ENCODE measurements at places on chromosomes 12 and 14.

DNA sequence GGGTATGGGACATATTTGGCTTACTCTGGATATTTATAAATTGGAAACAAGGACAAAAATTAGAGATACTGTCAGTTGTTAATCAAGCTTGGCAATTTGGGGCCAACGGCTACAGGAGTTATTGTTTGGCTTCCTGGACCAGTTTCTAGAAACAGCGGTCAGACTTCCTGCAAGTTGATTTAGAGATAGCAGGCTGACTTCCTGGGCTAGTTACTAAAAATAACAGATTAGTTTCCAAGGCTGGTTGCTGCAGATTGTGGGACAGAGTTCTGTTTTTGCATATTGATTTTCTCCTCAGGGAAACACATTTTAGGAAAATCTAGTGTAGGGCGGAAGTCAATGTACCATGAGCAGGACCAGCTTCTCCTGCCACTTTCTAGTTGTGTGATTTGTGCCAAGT, 144.0 kb upstream of the TMPO start:
- no peak for DNase-seq

- no peak for DNase-seq
Measured at GRCh38 chr12:88035907-88036289, 6.7 kb upstream of the C12orf50 start.

DNA sequence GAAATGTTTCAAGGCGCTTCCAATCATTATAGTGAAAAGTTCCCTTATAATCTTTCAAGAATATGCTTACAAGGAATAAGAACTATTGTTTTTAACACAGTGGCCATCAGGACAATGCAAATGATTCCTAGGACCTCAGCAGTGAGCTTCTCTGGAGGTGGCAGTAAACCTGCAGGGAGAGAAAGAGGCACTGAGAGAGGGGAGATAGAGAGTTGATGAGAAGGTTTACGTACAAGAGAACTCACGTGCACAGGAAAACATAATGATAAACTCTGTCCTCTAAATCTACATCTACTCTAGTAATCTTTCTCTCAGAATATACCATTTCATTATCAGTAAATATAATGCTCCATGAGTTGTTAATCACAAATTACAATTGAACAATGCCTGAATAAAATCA, 715 bp downstream of the KLRC4 start:
- peak; percentile 55 for DNase-seq

DNA sequence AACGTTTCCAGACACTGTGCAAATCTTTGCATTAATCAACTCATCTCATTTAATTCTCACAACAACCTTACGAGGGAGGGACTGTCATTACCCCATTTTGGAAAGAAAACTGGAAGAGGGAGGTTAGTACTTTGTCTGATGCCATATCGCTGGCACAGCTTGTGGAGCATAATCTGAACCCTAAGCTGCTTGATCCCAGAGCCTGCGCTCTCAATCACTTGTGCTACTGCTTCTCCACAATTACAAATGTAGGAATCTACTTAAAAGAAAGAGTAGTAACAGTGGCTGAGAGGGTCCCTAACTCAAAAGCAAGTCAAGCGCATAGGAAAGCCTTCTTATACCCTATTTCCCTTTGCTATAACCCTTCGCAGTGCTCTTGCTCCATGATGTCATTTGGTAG, 3.2 kb downstream of the EFS start:
- no peak for DNase-seq

DNA sequence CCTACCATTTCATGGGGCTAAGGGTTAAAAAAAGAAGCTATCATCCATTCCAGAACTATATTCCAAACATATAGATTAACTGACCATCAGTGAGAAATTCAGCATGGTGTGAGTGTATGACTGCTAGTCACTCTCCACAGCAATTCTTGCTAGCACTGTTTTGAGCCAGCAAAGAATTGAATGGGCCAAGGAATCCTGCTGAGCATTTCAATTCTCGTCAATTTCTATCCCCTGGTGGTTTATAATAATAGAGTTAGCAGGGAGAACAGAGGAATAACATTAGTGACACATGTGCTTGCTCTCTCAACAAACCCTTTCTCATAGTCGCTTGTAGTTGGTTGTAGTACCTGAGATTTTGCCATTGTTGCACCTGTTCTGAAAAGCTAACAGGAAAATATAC, 7.2 kb downstream of the MBIP start:
- DNase-seq, result no peak

GRCh38 chr14:77554816-77555599, 56.4 kb upstream of the ISM2 start:
- DNase-seq, result peak; percentile 17

GRCh38 chr12:12724421-12725085, 7.4 kb downstream of the CDKN1B start:
- peak; percentile 62 for DNase-seq

GRCh38 chr12:47160316-47161244, 80.8 kb upstream of the AMIGO2 start:
- no peak for DNase-seq

GRCh38 chr12:109797905-109798669, 35.1 kb downstream of the TRPV4 start:
- peak; percentile 50 for DNase-seq

DNA sequence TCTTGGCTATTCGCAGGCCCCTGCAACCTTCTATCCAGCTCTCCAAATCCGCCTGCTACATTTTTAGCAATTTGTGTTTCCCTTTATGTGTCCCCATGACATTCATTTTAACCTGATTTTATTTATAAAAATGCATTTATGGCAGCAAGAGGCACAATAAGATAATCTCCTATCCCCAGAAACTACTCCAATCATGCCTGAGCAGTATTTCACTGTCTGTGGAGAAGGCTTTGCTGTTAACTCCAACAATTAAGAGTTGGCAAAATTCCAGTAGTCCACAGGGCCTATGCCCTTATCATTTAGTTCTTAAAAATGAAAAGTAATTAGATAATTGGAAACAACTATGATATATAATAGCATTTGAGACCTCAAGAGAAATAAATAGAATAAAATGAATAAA, 462.4 kb downstream of the TRHDE start:
- DNase-seq, result no peak

DNA sequence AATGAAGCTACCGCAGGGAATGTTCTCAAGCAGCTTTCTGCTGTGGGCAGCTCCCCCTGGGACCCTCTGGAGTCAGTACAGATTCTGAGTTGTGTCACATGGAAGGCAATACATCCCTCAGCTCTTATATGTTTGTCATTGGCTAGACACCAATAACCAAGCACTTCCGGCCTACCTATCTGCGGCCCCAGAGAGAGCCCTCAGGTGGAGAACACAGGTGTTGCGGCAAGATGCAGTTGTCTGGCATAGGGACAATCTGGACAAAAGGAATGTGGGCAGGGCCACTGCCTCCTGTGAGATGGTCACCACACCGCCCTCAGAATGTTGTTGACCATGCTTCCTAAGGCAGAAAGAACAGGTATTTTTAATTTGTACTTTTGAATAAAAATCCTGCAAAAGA, 118.7 kb downstream of the BRMS1L start:
- peak; percentile 4 for DNase-seq

DNA sequence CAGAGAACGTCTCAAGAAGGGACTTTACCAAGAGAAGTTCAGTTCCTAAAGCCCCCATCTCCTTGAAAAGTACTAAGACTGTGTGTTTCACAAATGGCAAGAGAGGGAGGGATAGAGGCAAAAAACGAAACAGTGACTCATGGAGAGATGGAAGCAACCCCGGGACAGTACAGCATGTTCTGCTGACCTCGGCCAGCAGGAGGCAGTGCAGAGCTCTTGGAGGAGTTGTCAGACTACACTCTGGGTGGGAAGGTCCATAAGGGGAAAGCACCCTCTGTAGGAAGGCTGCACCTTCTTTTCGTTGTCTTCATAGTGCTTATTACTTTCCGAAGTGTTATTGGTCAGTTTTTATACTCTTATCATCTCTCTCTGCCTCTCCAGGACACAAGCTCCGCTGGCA, 525.2 kb upstream of the CCDC196 start:
- DNase-seq, result peak; percentile 43

DNA sequence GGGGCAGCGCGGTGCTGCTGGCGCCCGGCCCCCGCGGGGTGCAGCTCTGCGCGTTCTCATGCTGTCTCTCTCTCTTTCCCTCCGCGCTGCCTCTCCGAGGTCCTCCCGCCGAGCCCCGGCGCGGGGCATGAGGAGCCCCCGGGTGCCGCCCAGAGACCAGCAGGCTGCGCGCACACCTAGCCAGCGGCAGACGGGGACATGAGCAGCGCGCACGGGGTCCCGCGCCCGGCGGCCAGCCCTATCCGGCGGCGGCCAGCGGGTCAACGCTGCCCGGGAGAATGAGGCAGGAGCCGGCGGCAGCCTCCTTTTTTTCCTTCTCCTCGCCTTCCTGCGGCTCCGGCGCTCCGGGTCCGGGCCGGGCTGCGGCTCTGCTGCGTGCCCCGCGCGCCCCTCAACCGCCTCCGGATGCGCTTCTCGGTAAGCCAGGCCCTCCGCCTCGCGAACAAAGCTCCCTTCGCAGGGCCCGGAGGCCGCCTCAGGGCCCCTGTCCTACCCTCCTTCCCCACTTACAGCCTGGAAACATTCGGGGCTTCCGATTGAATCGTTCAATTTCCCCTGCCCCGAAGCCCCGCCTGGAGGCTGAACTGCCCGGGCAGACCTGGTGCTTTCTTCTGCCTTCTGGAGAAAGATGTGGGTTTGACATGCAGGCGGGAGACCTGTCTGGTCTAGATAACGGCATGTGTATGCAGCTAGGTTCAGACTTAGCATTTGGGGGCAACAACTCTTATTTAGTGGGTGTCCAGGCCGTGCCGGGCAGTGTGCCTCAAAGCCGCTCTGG, at the start of gene TUNAR:
TSS of gene TUNAR (plus strand) at position 72 of the 778 bp plus-strand sequence.
- no peak for DNase-seq

DNA sequence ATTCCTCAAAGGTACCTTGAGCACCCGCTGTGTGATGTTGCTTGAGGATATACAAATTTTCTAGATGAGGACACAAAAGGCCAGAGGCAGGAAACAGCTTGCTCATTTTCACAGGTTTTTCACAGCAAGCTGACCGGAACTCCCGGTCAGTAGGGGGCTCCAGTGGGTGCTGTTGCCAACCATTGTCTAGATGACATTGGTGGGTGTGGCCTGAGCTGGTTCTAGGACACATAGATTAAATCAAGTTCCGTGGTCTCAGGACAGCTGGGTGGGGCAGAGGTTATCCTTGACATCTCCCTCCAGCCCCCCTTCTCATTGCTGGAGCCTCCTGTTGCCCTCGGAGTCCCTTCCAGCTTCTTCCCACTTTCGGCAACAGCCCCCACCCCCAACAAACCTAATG, 153.6 kb upstream of the FKBP4 start:
- DNase-seq, result peak; percentile 26

DNA sequence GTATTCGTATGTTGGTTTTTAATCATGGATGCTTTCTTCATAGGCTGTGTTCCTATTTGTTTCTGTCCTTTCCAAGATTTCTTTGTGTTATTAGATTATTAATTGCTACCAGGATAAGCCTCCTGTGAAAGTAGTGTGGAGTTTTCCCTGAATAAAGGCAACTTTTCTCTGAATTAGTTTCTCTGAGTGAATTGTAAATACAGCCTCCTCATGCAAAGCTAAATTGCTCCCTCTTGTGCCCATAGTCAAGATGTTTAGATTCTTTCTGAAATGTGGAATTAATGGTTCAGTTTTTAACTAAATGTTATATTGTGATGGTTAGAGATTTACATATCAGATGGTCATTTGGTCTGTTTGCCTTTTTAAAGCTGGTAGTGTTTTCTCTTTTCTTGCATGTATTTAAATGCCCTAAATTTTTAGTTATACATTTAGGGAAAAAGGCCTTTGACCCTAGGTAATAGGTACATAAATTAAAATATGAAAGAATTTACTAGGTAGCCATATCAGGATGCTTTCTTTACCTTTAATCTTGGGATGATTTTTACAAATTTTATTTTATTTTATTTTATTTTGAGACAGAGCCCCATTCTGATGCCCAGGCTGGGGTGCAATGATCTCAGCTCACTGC, 8.9 kb downstream of the APAF1 start:
- peak; percentile 79 for DNase-seq

- DNase-seq, result peak; percentile 0
Measured at GRCh38 chr14:56422221-56422620, 157.4 kb upstream of the TMEM260 start.

GRCh38 chr14:72292689-72293024, 360.4 kb downstream of the RGS6 start:
- no peak for DNase-seq

DNA sequence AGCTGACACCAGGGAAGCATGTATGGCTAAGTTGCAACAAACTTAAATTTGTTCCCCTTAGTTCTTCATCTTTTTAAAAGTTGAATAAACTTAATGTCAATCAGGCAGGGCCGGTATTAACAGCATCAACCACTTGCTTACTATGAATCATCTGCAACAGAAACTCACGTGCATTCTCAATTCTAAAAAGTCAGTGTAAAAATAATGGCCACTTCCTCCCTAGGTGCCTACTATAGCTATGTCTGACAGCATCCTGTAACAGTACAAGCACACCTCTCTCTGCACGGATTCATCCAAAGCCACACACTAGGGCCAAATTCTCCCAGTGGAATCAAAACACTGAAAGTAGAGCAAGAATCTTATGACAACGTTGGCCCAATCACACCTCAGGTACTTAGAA, 48.6 kb downstream of the PPP1R36 start:
- DNase-seq, result no peak

- DNase-seq, result no peak
Measured at GRCh38 chr14:102873546-102874061, 48.9 kb upstream of the AMN start.

DNA sequence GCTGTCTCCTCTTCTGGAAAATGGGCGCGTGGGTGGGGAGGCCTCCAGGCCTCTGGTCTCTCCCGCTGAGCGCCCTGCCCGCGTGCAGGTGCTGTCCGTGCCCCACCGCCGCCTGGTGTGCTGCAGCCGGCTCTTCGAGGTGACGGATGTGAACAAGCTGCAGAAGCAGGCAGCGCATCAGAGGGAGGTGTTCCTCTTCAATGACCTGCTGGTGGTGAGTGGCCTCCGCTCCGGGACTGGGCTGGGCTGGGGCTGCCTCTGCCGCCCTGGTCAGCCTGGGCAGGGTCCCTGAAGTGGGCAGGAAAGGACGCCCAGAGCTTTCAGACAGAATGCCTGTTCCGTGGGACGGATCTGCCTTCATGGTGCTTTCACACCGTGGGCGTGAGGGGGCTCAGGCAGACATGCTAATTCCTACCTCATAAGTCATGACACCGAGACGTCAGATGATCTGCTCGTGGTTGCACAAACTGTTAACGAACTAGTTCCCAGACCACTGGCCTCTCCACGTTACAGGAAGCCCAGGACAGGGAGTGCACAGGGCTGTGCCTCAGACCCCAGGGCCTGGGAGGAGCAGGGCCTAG, 50.5 kb downstream of the SLC6A12 start:
- no peak for DNase-seq

DNA sequence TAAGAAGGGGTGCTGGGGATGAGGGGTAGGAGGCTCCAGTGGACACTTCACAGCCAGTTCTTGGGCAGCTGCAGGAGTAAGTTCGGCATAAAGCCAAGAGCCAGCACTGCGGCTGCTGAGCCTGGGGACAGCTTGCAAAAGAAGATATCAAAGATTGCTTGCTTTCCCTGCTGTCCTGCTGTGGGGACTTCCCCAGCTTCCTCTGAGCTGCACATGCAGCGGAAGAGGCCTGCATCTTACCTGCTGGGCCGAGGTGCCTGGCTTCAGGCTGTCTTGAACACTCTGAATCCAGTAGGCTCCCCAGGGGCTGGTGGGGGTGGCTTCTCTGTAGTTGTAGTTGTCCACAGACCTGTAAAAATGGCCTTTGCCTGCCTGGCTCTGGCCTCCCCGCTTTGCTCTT, 1.3 kb downstream of the CHGA start:
- DNase-seq, result peak; percentile 44

All from NAMALWA (cell line).